ENCODE measurements at places on chromosomes 6 and 20. TPM values are rescaled to one million over a fixed set of nuclear protein-coding genes. Genes with fewer than 3 reads are reported as not detected.

DNA sequence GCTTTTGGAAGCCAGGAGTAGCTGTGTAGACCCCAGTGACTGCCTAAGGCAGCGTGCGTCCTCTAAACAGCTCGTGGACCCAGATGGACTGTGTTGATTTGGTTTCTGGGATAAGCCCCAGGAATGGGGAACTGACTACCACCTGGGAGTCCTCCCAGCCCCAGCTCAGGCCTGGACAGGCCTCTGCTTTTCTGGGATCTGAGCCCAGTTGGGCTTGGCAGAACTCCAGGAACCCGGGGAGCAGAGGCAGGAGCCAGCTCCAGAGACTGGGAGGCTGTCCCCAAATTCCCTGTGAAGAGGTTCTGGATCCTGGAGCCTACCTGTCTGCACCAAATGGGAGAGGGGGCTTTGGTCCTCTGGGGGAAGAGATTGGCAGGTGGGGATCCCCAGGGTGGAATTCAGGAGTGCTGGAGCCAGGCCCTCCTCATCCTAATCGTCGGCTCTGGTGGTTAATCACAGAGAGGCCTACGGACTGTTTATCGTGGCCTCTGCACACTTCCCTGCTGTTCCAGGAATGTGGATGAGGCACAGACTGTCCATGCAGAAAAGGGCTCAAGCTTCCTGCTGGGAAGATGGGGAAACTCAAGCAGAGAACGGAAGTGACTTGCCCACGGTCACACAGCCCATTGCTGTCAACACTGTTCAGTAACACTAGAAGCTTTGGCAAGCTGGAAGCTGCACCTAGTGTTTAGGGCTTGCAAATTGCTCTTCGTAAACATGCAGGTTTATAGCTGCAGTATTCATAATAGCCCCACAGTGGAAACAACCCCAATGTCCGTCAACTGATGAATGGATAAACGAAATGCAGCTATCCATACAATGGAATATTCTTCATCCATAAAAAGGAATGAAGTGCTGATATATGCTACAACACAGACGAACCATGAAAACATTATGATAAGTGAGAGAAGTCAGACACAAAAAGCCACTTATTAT, 100.6 kb downstream of the KCNB1 start:
- DNase-seq, result no peak

- DNase-seq, result no peak
Measured at GRCh38 chr6:54411767-54412166, 103.5 kb downstream of the TINAG start.

DNA sequence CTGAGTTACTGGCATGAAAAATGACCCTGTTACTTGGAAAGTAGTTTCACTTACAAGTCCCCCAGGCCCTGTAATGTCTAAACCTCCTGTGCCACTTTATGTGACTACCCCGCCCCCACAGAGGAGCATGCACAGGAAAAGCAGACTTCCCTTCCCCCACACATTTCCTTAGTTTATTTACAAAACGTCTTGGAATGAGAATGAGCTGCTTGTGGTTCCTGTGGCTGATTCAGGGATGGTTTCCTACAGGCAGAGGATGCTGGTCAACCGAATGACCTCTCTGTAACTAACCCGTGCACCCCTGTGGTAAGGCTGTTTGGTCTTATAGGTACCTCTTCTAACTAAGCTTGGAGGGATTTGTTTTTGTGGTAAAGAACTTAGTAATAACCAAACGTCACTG, 28.5 kb downstream of the RSPO3 start:
- DNase-seq, result no peak

DNA sequence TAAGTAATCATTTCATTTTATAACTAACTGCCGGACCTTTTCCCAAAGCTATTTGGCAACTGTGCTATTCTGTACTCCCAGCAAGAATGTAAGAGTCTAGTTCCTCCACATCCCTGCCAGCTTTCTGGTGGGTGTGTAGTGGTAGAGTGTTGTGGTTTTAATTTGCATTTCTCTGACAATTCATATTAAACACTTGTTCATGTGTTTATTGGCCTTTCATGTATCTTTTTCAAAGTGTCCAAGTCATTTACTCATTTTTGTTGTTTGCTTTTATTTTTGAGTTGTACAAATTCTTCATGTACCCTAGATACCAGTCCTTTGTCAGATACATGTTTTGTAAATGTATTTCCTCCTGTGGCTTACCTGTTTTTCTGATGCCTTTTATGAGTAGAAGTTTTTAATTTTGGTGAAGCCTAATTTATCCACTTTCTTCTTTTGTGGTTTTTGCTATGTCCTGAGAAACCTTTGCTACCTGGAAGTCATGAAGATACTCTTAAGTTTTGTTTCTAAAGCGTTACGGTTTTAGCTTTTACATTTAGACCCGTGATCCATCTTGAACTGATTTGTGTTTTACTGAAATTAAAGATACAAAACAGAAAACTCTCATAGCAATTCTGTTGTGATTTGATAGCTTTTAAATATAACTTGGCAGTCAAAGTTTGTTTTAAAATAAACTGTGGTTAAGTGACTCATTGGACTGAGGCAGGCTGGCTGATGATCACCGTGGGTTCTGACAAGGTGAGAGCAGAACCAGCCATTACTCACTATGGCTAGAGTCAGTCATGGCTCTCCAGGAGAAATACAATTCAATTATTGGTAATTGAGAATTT, 8.0 kb downstream of the MYLIP start:
- DNase-seq, result peak; percentile 18

DNA sequence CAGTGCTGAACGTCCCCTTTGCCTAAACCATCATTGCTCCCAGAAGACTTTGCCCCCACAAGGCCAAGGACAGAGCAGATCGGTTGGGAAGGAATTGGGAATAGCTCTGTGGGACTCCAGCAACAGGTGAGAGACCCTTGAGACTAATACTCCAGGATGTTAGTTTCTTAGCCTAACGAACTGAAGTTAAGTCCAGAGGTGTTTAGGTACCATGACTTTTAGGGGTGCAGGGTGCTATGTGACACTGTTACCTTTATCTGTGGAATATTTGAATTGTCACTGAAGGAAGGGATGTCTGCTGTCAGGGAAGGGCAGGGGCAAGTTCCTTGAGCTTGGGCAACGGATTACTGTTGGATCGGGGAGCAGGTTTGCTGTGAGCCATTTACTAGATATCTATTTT, 1.9 kb downstream of the BLCAP start:
- no peak for DNase-seq

DNA sequence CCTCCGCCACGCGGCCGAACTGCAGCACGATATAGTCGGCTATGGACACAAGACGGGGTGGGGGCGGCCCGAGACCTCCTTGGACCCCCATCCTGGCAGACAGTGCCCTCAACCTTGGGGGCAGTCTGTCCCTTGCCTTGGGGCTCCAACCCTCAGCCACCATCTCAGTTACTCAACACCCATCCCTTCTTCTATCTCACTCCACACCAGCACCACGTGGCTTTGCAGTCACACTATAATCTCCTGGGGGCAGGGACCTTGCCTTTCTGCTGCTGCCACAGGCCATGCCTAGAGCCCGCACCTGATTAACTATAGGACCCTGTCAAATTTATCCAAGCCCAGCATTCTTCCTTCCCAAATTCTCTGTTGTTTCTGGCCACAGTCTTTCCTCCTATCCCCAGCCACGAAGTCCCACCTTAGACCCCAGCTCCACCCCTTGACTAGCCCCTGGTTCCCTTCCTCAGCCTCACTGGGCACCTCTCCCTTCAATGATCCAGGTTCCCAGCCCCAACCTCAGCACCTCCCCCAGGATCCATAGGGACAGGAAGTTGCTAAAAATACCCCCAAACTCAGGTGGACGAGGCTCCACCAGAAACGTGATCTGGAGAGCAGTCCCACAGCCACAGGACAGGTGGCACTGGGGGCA, 1.7 kb upstream of the TEAD3 start:
- DNase-seq, result no peak

Gene CPNE5
- 1.1 TPM for total RNA-seq

Gene MLIP
- total RNA-seq, result not detected

Gene POPDC3
- total RNA-seq, result not detected

Measured in T-cell (primary cell).